RKO (cell line): ENCODE measurements at places on chromosomes 6 and 20.
A peak's percentile ranks its signal among the peaks of the same experiment; 100 is the strongest.

DNA sequence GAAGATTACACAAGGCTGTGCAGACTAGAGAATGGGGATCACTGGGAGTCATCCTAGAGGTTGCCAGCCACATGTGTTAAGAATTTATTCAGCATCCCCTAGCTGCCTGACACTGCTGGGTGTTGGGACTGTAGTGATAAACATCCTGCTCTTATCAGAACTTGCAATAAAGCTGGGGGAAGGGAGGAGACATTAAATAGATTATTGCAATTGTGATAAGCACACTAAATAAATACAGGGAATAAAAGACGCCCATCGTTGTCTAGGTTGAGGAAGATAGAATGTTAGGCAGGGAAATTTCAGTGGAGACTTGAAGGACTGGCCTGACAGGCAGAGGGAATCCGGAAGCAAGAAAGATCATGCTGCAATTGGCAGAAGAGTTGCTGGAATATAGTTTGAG lies 33.2 kb upstream of the TRAM2 start:
- no peak for DNase-seq

DNA sequence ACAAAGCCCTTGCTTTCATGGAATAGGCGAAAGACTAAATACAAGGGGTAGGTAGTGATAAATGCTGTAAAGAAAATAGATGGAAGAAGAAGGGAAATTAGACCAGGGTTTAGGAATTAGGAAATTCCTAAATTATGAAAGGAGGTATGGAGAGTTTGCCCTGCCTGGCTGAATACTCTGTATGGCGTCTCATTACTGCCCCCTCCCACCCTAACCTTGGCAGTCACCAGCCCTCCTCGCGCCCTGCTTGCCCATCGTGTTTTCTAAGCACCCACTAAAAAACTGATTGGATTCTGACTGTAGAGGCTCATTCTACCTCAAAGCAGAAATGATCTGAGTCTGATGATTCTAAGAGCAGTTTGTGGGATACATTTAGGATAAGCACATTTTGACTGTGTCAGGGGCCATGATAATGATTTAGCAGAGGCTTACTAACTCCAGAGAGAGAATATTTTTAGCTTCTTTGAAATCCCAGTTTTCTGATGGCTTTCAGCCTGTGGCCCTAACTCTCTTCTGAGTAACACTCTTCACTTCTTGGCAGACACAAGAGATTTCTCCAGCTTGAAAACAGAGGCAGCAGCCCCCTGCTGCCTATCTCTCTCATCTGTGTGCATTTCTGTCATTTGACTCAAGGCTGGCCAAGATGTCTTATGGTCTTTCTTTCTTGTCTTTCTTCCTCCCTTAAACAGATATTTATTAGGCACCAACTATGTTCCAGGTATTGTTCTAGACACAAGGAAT lies 1.4 kb upstream of the CHD6 start:
- DNase-seq: no peak

GRCh38 chr6:128199461-128199860 lies 298.6 kb upstream of the THEMIS start:
- DNase-seq: no peak

DNA sequence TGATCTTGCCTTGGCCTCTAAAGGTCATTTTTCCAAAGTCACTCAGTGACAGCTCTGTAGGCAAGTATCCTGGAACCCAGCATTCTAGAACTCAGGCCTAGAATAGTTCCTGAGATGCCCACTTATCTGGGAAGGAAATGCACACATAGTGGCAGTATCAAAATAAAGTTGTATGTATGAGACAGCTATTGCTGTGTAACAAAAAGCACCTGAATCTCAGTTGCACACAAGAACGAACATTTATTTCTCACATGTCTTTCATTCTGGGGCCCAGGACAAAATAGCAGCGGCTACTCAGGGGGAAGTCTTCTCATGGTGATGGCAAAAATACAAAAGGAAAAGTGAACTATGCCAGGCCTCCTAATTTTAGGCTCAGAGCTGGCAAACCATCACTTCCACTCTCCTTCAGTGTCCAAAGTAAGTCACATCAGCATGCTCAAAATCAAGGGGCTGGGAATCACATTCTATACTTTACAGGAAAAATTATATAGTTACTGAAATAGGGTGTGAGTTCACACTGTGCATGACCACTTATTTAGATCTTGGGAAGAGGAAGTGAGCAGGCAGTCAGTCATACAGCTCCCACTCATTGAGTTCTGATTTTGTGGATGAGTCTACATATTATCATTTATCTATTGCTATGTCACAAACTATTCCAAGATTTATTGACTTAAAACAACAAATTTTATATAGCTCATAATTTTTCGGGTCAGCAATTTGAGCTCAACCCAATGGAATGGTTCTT lies 133.7 kb upstream of the RIN2 start:
- peak; percentile 15 for DNase-seq

- DNase-seq: no peak
Observed at GRCh38 chr6:137579612-137580011, 85.4 kb upstream of the OLIG3 start.
